Stimulated activated CD4-positive, alpha-beta T cell treated with anti-CD3 and anti-CD28 coated beads, Interleukin-15, amount 100 ng/mL, for 1 hour (primary cell): ENCODE measurements at places on chromosomes 3 and 15.

DNA sequence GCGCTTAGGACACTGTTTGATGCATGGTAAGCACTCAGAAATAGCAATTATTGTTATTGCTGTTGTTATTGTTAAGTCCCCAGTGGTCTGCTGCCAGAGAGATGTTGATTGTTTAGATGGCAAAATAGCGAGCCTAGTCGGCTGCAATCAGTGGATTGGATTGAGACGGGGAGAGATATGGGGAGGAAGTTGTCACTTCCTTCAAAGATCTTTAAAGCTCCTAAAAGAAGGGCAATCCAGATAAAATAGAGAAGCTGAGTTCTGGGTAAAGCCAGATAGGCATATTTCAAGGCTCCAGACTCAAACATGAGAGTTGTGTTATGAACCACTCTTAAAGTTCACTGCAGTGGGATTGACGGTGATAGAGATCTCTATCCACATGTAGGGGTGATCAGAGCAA is 64.5 kb downstream of the RYR3 start:
- no peak for DNase-seq

DNA sequence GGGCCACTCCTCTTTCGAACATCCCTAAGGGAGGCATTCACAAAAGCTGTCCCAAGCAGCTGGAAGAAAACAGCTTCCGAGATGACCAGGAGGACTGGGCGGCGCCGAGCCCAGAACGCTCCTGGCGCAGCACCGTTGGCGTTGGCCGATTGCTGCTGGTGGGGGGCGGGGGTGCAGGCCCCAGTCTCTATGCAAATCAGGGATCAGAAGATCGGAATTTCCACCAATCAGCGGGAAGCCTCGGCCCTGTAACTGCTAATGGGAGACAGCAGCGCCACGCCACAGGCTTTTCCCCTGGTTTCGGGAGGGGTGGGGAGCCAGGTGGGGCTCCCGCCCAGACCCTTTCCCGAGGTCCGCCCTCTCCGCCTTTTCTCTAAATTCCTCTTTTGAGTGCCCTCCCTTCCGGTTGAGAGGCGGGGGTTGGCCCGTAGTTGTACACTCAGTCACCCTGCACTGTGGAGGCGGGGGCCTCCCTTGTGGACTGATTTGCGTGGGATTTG is 27.0 kb downstream of the HMCES start:
- DNase-seq, result no peak

- no peak for DNase-seq
These were observed 106.2 kb upstream of the CHMP2B start for GRCh38 chr3:87120881-87121280.

GRCh38 chr15:99211926-99212325 is 37.5 kb downstream of the TTC23 start:
- no peak for DNase-seq

DNA sequence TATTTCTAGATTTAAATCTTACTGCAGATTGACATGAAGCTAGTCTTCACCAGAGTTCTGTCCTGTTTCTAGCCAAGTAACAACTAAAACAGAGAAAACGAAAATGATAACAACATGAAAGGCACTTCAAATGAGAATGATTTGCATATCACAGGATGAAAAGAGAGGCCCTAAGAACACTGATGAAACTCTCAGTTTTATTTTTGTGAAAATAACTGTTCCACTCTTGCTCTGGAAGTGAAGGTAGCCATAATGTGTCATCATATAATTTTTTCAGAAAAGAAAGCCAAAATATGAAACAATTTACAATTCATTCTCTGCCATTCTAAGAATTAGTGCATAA is 274.4 kb downstream of the ADAMTSL3 start:
- DNase-seq, result no peak

GRCh38 chr15:50145451-50145872 is 26.4 kb upstream of the ATP8B4 start:
- no peak for DNase-seq
